ENCODE measurements at places on chromosomes 16 and 17.

DNA sequence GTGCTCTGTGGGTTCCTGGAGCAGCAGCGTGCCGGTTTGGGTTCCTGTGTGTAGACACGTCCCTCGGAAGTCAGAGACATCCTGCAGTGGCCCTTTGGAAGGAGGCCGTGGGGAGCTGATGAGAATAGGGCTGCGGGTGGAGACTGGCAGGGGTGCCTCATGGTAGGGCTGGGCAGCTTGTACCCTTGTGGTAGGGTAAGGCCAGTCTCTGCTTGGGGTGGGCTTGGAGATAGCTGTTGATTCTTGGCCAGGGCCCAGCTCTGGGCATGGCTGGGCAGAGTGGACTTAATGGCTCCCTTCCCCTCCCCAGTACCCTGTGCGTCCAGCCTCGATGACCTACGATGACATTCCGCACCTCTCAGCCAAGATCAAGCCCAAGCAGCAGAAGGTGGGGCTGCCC is 10.6 kb downstream of the POLR3E start:
- no peak for DNase-seq

GRCh38 chr17:77810536-77810935 is 148.0 kb upstream of the TNRC6C start:
- no peak for DNase-seq

DNA sequence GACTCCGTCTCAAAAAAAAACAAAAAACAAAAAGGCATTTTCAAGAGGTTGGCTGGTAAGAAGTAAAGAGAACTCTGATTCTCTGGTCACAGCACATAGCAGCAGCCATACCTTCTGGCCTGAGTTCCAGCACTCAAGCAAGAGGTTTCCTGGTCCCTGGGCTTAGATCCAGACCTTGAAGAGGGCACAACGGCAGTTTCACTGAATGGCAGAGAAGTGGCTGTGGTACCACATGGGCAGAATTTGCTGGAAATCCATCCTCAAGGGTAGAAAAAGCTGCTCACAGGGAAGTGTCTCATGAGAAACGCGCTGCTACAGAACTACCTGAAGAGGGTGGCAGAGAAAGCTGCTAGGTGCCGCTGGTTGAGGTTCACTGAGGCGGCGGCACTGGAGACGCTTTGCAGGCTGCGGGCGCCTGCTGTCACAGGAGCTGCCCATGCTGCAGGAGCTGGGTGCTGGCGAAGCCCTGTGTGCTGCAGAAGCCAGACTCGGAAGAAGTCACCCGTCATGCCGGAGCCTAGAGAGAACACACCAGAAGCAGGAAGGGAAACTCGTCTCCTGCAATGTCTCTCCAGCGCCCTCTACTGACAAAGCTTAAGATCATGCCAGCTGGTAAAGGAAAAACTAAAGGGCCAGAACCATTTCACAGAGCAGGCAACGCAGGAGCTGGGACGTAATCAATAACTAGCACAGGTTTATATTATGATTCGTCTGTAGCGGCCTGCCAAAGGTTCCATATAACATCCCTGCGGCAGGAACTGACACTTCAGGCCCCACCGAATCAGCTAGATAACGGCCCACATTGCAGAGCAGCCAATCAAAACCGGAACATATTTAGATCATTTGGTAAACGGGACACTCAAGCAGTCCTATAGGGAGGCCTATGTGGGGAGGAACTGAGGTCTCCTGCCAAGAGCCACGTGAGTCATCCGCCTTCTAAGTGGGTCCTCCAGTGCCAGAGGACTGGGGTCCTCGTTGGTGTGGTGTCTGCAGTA is 5.4 kb upstream of the ZNF213 start:
- DNase-seq, result peak; percentile 94

GRCh38 chr17:63516910-63517824 is 6.0 kb upstream of the KCNH6 start:
- no peak for DNase-seq

- no peak for DNase-seq
These were observed 90.8 kb upstream of the DNAH17 start for GRCh38 chr17:78667741-78668640.

GRCh38 chr17:246226-246625 is 64.8 kb upstream of the DOC2B start:
- no peak for DNase-seq

DNA sequence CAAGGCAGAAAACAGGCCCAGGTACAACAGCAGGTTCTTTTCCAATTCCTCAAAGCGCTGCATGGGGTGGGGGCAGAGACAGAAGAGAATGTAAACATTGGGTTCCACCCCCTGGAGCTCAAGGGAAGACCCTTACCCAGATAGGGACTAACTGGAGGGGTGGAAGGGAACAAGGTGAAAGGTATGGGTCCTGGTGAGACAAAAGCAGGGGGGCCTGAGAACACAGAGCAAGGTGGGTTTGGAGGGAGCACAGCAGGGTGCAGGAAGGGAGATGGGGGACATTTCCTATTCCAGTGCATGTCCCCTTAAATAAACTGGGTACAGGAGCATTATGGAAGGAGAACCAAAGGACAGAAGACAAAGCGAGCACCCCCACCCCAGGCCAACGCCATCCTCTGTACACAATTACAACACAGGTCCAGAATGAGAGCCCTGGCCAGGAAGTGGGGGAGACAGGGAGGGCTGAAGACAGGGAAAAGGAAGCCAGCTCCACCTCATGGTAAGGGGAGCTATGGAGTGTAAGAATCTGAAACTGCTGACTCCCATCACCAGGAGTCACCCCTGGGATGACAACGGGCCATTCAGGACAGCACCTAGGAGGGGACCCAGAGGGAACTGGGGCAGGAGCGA is 2.1 kb upstream of the CD2BP2 start:
- no peak for DNase-seq

- no peak for DNase-seq
These were observed 7.4 kb upstream of the FN3KRP start for GRCh38 chr17:82709024-82709675.

DNA sequence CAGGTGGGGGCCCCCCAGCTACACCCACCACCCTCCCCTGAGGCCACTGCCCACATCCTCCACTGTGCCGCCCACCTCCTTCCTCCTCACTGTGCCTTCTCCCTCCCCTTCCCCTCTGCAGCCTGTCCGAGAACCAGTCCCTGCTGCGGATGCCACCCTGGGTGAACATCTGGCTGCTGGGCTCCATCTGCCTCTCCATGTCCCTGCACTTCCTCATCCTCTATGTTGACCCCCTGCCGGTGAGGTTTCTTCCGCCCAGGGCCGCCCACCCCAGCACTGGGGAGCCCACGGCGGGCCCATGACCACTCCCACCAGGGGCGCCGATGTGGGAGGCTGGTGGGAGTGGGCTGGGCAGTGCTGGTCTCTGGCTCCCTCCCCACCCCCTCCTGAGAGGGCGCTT is 22.1 kb downstream of the RABEP2 start:
- no peak for DNase-seq

DNA sequence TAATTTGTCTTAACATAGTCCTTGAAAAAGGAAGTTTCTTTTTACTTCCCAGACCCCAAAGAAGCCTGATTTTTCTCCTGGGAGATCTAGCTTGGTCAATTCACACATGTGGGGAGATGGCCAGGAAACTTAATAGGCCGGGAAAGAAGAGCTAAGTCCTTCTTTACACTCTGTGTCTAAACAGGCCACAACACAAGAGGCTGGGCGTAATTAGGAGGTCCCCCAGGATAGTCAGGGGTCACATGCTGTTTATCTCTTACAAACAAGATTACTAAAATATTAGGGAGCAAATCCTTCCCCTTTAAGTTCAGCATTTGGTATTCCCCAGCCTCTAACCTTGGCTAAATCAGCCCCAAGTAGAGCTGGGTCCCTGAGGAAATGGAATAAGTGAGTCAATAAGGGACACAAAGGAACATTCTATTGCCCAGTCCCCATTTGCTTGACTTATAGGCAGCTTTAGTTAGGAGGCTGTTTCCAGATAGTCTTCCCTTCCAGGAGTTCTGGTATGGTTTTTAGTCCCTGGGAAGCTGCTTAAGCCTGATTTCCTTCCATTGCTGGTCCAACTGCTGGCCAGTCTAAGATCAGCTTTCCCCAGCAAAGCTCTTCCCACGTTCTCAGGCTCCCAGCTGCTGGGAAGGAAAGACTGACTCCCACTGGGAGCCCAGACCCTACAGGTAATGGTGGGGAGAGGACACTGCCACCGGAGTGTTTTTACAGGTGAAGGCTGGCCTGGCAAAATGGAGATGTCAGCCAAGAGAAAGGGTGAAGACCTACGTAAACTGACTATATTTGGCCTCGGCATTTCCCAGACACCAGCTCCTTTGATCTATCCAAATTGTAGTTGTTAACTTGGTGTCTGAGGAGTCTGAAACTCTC is 14.1 kb upstream of the HOXB9 start:
- DNase-seq, result no peak

GRCh38 chr17:78817123-78817522 is 23.5 kb downstream of the USP36 start:
- peak; percentile 61 for DNase-seq

GRCh38 chr16:10368969-10369551 is 16.8 kb upstream of the ATF7IP2 start:
- no peak for DNase-seq

- DNase-seq, result no peak
These were observed 274.2 kb upstream of the SOX9 start for GRCh38 chr17:71846561-71847110.

DNA sequence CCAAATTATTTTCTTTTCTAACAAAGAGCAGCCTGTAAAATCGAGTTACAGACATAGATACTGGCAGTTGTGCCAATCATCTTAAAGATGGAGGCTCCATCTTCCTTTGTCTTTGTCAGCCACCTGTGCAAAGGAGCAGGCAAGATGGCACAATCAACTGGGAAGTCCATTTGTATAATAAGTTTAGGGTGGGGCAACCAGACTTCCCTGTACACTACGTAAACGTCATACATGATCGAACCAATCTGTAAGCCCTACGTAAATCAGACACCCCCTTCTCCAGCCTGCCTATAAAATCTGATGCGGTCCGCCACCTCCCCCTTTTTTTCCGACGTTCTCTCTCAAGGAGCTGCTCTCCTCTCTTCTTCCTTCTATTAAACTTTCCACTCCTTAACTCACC is 31.4 kb upstream of the MEAK7 start:
- no peak for DNase-seq

- no peak for DNase-seq
These were observed 52.3 kb upstream of the ARL6IP1 start for GRCh38 chr16:18853694-18854093.

DNA sequence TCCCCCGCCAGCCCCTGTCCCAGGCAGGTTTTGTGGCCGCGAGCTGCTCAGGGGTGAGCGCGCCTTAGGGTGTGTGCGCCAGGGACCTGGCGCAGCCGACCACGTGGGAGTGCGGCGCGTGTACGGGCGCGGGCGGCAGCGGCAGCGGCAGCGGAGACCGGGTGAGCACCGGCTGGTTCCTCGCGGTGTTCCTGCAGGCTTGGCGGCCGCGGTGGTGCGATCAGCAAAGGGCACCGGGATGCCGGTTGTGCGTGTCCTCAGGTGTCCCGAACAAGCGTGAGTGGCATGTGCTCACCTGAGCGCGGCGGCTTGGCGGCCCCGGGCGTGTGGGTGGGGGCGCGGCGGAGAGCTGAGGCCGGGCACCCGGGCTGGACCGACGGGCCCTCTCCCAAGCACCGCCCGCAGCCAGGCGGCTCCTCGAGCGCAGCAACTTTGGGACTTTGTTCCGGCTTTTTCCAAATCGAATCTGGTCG is 381 bp upstream of the HSD11B2 start:
- DNase-seq, result no peak

DNA sequence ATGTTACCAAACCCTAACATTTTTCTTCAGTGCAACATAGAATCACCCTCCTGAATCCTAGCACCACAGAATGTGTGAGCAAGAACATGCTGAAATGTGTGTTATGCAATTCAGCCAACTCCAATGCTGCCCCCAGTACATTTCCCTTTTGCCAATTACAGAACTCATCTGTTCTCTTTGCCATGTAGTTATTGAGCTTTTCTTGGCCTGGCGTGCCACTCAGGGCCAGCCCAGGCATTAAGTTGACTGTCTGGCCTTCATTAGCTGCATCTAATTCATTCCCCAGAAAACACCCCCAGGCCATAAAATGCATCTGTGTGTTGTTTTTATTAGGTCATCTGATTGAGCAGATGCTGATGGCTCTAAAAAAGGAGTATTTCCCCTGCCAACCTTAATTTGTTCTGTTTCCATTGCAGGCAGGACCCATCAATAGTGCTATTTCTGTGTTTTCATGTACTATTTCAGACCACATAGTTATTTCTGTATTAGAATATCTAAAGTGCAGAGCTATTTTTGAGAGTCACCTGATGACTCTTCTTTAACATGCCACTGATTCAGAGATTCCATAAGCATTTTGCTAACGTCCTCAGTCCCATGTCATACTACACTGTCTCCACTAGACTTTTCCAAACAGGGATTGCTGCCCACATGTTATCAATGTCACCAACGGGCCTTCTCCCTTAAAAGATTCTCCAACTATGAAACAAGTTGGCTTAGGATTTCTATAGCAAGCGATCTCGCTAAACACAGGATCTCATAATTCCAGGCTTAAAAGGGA is 969.7 kb downstream of the CDH11 start:
- no peak for DNase-seq

GRCh38 chr17:57096472-57097202 is 11.6 kb downstream of the AKAP1 start:
- no peak for DNase-seq

DNA sequence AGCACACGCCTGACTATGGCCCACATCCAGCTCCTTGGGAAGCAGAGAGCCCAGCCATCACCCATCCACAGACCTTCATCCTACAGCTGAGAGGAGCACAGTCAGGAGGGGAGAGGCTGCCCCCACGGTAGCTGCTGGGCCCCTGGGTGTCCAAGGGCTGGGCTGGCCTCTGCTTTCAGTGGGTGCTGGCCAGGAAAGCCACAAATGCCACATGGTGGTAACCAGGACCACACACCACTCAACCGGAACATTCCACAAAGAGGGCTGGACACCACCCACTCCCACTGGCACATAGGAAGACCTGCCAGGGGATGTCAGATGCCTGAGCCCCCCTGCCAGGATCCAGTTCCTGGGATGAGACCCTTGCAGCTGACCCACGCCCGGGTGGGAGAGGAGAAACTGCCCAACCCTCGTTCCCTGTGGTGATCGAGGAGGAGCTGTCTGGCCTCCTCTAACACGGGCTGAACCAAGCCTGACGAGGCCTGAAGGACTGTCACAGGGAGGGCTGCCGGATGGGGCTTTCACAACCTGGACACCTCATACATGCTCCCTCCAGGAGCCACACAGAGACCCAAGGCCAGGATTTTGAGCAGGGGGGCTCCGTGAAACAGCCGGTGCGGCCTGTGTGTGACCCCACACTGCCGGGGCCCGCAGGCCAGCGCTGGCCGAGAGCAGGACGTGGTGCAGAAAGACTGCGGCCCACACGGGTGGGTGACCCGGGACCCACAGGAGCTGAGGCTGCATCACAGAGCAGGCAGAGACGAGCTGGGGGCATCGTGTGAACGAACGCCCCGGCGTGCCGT is 30.7 kb downstream of the PIEZO1 start:
- no peak for DNase-seq

DNA sequence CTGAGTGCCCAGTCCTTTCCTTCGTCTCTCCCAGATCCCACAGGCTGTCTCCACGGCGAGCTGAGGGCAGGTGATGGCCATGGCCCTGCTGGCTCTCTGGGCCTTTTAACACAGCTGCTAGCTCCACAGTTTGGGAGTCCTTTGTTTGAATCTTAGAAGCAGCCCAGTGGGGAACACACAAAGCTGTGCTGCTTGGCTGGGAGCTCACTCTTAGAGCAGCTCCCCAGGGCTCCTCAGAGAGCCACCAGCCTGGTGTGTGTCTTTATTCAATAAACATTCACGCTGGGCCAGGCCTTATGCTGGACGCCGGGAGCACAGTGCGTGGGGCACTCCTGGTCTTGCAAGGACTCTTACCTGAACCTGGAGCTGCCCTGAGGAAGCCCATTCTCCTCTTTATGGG is 29.7 kb downstream of the WNT3 start:
- no peak for DNase-seq

Data from T-helper 2 cell (primary cell).